ENCODE measurements at places on chromosomes 2 and 18. TPM values are rescaled to one million over a fixed set of nuclear protein-coding genes. Genes with fewer than 3 reads are reported as not detected.

The LRP1B gene
- 31.2 TPM for total RNA-seq

The SERPINB10 gene
- not detected for total RNA-seq

- no peak for ATAC-seq
These were observed 63.2 kb downstream of the SCG2 start for GRCh38 chr2:223538920-223539440.

- ATAC-seq, result no peak
These were observed 16.8 kb upstream of the TMEM131 start for GRCh38 chr2:98012561-98012991.

DNA sequence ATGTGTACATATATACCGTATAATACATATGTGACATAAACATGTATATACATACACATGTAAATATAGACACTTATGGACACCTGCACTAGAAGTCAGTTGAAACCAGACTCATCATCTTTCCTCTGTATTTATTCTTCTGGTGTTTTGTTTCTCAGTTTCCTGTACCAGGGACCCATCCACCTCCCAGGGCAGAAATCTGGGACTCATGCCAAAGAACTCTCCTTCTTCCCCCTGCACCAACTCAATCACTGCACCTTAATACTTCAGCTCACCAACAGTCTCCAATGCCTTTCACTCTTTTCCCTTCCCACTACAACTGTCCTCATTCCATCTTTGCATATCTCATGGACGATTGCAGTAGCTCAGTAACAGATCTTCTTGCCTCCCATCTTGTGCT is 428.0 kb downstream of the FBXO15 start:
- no peak for ATAC-seq

DNA sequence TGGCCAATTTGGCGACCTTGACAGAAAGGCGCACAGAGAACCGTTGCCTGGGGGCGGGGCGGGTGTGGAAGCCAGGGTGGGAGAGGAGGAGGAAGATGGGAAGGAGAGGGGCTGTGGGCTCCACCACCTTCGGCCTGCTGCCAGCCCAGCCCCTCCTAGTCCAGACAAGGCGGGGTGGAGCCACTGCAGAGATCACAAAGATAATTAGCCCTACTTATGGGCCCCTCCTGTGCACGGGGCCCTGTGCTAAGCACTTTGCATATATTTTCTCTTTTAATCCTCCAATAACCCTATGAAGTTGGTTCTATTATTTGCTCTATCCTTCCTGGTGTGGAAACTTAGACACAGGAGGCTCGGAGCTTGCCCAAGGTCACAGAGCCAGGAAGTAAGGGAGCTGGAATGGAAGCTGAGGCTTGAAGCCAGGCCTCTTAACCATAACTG is 13.7 kb upstream of the ECEL1 start:
- ATAC-seq, result no peak

Data from motor neuron (in vitro differentiated cells).